ENCODE measurements at places on chromosomes 1 and 21.

- no peak for DNase-seq
Measured at GRCh38 chr1:206065547-206066145, 12.7 kb downstream of the RHEX start.

GRCh38 chr1:190176776-190177175 lies 300.9 kb downstream of the BRINP3 start:
- no peak for DNase-seq

DNA sequence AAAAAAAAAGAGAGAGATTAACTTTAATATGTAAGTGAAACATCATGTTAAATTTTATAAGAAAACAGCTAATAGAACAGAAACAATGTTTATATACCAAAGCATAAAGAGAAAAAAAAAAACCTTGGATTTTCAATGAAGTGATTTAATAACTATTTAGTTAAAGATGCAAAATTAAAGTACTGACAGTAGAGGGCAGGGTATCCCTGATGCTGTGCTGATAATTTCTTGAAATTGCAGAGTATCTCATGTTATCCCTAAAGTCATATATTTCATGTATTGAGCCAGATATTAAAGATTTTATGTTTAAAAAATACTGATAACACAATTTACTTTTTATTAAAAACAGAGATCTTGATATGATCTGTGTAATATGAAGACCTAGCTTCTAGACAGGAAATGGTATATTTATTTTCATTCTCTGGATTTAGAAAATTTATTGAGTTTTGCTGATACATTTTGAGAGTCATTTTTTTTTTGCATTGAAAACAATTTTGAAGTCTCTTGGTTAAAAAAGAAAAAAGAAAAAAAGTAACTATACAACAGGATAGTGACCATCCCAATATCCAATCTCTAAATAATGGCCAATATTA lies 273.2 kb downstream of the USP25 start:
- DNase-seq, result no peak

GRCh38 chr1:22661880-22662279 lies 8.8 kb downstream of the C1QB start:
- DNase-seq, result no peak

DNA sequence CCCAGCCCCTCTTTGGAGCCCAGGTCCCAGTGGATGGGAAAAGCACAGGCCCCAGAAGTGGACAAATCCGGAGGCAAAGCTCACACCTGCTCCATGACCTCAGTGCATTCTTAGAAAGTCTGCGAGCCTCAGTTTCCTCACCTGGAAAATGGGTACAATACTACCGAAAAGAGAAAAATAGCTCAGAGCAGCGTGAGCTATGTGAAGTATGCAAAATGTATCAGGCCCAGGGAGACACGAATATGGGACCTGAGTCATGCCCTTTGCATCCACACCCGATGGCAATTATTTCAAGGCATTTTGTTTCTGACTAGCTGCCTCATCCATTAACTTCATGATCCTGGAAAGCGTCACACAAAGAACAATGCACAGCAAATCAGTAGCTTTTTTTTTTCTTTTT lies 9.2 kb downstream of the ALDH4A1 start:
- no peak for DNase-seq

DNA sequence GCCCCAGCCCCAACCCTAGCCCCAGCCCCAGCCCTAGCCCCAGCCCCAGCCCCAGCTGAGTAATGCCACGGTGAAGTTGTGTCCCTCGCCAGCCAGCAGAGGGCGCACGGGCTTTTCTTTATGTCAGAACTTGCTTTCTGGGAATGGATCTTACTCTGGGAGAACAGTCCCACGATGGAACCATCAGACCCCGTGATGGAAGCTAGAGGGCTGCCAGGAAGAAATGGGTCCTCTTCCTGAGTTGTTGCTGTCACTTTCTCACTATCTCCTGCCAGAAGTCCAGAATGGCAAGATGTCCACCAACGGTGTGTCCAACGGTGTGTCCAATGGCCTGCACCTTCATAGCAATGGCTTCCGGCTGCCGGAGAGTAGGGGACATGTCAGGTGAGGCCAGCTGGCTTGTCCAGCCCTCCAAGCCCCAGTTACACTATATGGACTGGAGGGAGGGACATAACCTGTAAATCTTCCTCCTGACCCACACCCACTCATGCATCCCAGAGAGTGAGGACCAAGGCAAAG lies 25.1 kb upstream of the TMEM222 start:
- DNase-seq, result peak; percentile 47

DNA sequence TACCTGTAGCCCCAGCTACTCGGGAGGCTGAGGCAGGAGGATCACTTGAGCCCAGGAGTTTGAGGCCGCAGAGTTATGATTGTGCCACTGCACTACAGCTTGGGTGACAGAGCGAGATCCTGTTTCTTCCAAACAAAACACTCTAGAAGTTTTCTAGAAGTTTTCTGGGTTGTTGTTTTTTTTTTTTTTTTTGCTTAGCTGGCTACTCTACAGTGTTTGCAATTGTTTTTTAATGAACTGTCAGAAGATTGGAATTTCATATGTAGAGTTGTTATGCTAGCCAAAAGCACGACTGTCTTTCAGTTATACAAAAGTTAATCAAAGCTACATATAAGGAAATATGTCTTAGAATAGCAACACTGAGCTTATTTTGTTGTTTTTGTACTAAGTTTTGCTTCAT lies 30.9 kb upstream of the NEXN start:
- no peak for DNase-seq

DNA sequence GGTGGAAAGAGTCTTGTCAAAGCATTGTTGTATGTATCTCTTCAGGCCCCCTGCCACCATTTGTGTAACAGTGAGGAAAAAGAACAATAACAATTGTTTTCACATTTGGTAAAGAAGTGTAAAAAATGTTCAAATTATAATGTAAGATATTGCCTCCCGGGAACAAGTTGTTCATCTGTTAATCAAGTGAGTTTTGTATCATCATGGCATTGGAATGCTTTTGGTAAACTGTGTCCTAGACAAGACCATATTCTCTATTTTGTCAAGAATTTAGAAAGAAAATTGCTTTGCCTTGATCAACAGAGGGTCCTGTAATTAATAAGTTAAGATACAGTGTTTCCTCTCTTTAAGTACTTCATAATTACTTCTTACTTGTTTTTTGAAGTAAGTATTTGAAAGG lies 692.0 kb upstream of the NR5A2 start:
- DNase-seq, result no peak

DNA sequence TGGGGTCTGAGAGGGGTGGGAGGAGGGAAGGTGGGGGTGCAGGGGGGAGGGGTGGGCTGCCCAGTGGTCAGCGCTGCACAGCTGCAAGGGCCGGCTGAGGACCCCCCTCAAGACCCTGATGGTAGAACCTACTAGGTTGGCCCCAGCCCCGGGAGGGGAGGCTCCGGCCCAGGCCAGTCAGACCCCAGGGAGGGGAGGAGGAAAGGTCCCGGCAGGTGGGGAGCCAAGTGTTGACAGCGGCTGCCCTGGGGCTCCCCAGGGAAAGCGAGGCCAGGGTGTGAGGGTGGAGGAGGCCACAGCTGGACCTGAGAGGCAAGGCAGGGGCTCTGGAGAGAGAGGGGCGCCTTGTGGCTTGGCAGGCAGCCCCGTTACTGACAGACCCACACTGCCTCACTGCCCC lies 31.1 kb downstream of the MEGF6 start:
- no peak for DNase-seq

DNA sequence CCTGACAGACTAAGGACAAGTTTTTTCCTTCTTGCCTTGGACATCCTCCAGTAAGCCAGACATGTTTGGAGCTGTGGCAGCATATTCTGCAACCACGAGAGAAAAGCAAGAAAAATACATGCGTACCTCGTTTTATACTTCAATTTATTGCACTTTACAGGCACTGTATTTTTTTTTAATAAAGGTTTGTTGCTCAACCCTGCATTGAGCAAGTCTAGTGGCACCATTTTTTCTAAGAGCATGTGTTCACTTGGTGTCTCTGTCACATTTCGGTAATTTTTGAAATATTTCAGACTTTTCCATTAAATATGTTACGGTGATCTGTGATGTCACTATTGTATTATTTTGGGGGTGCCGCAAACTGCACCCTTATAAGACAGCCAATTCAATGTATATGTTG lies 2.1 kb upstream of the SSX2IP start:
- DNase-seq, result no peak
